ENCODE measurements at places on chromosomes 6 and 20.

DNA sequence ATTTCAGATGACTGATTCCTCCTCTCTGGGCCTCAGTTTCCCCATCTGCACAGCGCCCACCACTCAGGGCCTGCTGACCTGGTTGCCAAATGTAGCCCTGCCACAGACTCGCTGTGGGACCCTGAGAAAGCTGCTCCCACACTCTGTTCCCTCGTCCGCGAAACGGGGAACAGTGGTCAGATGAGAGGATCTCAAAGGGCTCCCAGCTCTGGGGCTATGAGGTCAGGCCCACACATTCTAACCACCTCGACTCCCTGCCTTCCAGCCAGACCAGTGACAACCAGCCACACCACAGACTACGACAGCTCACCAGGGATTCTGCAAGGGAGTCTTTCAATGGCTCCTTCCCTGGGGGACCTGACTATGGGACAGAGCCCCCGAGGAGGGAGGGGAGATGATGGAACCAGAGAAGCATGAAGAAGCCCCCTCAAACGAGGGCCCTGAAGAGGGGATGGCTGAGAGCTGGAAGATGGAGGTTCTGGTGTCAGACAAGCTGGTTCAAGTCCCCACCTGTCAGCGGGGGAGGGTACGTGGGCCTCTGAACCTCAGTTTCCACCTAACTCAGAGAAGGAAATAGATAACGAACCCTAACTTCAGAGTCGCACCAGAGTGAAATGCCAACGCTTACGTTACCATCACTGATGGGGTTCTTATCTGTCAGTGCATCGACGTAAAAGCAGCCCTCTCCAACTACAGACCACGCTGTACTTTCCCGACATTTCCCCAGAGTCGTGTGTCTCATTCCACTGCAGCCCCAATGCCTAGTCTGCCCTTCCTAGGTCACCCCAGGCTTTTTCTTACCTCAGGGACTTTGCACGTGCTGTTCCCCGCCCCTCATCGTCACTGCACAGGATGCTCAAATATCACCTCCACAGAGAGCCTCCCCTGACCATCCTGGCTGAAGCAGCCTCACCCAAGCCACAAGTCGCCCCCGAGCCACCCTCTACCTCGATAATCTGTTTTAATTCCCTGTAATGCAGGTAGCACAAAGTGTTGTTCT, 60.5 kb downstream of the PREX1 start:
- no peak for DNase-seq

DNA sequence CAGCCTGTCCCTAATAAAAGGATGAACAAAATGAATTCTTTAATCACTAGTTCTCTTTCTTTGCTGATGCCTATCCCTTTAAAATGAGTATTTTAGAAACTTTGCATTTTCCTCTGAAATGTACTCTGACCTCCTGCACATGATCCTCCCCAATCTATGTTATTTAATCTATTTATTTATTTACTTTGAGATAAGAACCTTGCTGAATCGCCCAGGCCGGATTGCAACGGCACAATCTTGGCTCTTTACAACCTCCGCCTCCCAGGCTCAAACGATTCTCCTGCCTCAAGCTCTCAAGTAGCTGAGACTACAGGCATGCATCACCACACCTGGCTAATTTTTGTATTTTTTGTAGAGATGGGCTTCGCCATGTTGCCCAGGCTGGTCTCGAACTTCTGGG, 27.9 kb downstream of the ADTRP start:
- no peak for DNase-seq

- no peak for DNase-seq
These were observed 1.1 kb upstream of the PBX2 start for GRCh38 chr6:32190911-32191677.

GRCh38 chr6:165227644-165228329, 81.6 kb downstream of the C6orf118 start:
- DNase-seq, result no peak

DNA sequence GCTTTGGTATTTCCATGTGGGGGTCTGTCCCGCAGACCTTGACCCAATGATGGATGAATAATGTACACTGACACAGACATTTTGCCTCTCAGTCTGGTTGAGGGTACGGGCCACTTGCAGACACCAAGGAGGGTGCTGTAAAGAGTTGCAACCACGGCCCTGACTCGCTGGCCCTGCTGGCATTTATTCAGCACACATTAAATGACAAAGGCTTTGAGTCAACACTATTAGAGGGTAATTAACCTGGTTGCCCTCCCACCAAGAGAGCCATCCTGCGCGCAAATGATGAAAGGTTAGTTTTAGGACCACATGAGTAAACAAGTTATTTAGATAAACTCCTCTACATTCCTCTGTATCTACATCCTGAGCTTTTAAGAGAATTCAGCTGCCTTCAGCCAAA, 308.9 kb upstream of the MMS22L start:
- no peak for DNase-seq

GRCh38 chr6:100088009-100088408, 94.0 kb upstream of the MCHR2 start:
- DNase-seq, result no peak

- peak; percentile 14 for DNase-seq
These were observed 19.2 kb upstream of the GLP1R start for GRCh38 chr6:39029156-39030011.
